ENCODE measurements at places on chromosomes 7 and 10.
A peak's percentile ranks its signal among the peaks of the same experiment; 100 is the strongest.

DNA sequence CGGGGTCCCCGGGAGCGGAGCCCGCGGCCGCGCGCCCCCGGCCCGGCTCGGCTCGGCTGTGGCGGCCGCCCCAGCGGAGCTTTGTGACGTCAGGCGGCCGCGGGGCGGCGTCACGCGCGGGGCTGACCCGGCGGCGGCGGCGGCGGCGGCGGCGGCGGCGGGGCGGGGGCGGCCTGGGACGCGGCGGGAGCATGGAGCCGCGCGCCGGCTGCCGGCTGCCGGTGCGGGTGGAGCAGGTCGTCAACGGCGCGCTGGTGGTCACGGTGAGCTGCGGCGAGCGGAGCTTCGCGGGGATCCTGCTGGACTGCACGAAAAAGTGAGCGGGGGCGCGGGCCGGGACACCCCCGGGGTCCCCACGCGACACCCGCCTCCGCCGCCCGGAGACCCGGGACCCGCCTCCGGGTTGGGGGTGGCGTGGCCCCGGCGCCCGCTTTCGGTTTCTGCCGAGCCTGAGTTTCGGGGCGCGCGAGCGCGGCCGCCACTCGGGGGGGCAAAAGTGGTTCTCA is at the start of gene PWWP2B:
Gene PWWP2B (plus strand): TSS at position 165 of the 506 bp plus-strand sequence. CDS start 27 bp downstream, at position 192.
- DNase-seq = peak; percentile 58

- DNase-seq = no peak
These were observed 3.1 kb downstream of the PLAU start for GRCh38 chr10:73914036-73914435.

DNA sequence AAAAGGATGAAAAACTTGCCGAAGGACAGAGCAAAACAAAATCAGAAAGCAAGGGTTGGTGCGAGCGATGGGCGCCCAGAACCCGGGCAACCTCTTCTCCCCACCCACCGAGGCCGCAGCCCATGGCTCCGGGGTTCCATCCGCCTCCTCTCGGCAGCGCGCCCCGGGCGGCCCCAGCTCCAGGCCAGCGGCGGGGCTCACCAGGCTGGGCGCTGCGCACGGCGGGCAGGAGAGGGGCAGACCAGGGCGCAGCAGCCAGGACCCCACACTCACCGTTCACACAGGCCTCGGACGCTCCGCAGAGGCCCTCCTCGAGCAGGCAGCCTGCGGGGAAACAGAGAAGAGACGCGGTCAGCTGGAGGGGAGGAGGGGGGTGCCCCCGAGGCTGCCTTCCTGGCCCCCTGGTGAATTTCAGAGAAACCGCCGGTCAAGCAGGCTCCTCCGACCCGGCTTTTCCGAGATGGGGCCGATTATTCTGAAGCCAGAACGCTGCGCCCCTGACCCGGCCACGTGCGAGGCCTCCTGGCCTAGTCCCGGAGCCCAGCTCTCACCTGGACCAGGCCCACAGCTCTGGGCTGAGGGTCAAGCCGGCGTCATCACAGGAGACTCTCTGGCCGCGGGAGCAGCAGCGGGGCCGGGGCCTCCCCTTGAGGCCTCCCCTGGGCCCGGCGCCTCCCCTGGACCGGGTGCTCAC is 98.0 kb downstream of the PTPRN2 start:
- DNase-seq = no peak

GRCh38 chr7:36863901-36864701 is 139.8 kb upstream of the AOAH start:
- DNase-seq = no peak

DNA sequence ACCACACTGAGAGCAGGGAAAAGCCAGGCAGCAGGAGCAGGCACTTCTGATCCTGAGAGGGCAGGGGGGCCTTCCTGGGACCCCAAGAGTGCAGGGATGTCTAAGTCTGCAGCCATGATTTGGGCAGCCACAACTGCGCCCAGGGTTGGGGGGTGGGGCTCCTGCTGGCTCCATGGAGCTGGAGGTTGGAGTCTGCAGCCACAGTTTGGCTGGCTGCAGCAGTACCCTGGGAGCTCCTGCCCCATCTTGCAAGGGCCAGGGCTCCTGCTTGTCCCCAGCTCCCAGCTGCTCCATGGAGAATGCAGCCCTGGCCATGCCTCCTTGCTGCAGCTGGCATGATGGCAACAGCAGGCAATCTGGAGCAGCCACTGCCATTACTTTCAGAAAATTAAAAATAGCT is 679.7 kb upstream of the LRRTM3 start:
- no peak for DNase-seq

DNA sequence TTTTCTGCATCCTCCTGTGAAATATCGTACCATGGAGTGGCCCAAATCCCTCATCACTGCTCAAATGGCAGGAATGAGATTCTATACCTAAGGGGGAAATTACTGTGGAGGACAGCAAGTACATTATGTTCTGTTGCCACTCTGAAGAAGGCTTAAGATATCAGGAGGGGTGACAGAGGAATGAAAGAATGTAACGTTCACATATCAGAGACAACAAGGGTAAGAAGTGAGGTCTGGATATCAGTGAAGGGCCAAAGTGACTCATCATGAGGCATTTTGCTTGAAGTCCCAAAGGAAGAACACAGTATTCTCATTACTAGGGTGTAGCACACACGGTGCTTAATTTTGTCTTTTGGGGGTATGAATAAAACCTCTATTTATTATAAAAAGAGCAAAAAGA is 71.5 kb upstream of the SLC13A1 start:
- no peak for DNase-seq

- DNase-seq = no peak
These were observed 57.1 kb downstream of the CYCS start for GRCh38 chr7:25067726-25068501.

- no peak for DNase-seq
These were observed 47.6 kb downstream of the LAMB1 start for GRCh38 chr7:107955394-107955793.

GRCh38 chr10:110165239-110165638 is 42.2 kb upstream of the MXI1 start:
- DNase-seq = no peak

DNA sequence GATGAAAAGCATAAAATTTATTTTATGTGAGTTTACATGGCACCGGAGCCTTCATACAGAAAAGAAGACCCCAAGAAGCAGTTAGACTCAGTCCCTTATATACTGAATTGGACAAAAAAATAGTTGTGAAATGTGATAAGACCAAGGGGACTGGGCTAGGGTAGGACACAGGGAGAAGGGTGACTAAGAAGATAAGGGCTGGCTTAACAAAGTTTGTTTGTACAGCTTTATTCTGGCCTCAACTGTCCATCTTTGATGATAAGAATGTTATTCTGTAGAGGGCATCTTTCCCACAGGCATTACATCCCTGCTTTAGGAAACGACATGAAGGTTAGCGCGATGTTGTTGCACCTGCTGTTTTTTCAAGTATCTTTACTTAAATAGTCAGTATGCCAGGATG is 86.5 kb downstream of the SEC61G start:
- DNase-seq = no peak

GRCh38 chr10:78197628-78198272 is 164.1 kb downstream of the RPS24 start:
- DNase-seq = no peak

- no peak for DNase-seq
These were observed 142.2 kb upstream of the SEMA3A start for GRCh38 chr7:84336766-84337165.

- DNase-seq = no peak
These were observed 142.5 kb upstream of the TNS3 start for GRCh38 chr7:47724335-47724982.

DNA sequence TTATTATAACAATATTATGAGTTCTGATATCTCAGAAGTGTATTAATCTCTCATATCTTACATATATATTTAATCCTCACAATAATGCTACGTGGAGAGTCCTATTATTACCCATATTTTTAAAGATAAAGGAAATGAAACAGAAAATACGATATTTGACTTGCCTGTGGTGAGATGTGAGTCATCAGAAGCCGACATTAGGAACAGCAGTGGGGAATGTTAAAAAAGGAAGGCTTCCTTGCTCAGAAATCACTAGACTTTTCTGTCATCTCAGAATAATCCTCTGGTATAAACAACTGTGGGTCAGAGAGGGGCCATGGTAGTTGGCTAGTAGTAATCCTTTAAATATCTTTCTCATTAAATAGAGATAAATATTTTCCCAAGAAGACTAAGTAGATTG is 402.3 kb upstream of the PCDH15 start:
- DNase-seq = no peak

- no peak for DNase-seq
These were observed 227.0 kb downstream of the ANK3 start for GRCh38 chr10:60162631-60163030.

- no peak for DNase-seq
These were observed 193.5 kb upstream of the PITRM1 start for GRCh38 chr10:3366043-3366442.

- DNase-seq = no peak
These were observed 147.2 kb upstream of the KLF14 start for GRCh38 chr7:130881091-130881798.
